Renal cortical epithelial cell (primary cell): ENCODE measurements at places on chromosomes 1 and 21. TPM values are rescaled to one million over a fixed set of nuclear protein-coding genes. Genes with fewer than 3 reads are reported as not detected.

PLA2G2D gene
- not detected in 2 replicates for total RNA-seq

LCE1F gene
- not detected in 2 replicates for total RNA-seq

CFHR1 gene
- total RNA-seq: not detected in 2 replicates

ITLN2 gene
- not detected in 2 replicates for total RNA-seq

ACTN2 gene
- total RNA-seq: 0.05 TPM in 1 of 2 replicates, not detected in the other
